Retinal pigment epithelial cell (primary cell): ENCODE measurements at places on chromosomes 12 and 14.

DNA sequence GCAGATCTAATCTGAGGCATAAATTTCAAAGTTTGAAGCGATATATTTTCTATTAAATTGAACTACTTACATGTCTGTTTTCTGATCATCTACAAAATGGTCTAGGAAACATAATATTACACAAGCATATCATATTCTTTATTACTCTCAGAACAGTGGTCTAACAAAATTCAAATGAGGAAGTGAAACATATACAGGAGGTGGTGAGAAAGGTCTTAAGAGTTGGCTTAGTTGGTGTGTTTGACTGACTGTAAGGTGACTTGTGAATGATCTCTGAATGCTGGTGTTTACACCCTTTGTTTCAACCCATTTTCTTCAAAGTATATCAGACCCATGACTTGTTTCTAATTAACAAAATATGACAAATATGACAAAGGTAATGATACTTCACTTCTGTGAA, 1156.8 kb downstream of the SLC16A7 start:
- no peak for DNase-seq

- DNase-seq = no peak
Measured at GRCh38 chr14:28570391-28570790, 196.2 kb upstream of the FOXG1 start.

DNA sequence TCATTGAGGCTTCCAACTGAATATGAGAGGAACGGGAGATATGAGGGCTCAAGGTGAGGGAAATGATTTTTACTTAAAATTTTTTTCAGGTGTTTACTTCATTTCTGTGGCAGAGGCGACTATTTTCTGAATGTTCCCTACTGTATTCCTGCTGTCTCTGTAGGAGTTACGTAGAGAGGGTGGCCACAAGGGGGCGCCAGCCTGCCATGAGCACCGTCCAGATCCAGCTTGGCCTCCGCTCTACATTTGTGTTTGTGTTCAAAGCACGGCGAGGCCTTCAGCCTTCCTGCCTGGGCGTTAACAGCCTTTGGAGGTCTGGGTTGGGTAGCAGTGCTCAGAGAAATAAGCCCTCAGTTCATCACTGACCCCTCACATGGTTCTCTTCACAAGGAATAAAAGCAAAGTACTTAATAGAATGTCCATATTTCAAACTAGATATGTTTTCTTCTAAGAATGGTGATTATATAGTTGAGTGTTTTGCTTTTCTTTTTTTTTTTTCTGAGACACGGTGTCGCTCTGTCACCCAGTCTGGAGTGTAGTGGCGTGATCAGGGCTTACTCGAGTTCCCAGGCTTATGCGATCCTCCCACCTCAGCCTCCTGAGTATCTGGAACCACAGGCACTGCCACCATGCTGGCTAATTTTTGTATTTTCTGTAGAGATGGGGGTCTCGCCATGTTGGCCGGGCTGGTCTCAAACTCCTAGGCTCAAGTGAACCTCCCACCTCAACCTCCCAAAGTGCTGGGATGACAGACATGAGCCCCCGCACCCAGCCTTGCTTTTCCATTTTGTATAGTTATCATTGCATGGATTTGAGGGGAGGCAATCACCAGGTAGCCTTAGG, 22.3 kb downstream of the CKB start:
- DNase-seq = no peak

DNA sequence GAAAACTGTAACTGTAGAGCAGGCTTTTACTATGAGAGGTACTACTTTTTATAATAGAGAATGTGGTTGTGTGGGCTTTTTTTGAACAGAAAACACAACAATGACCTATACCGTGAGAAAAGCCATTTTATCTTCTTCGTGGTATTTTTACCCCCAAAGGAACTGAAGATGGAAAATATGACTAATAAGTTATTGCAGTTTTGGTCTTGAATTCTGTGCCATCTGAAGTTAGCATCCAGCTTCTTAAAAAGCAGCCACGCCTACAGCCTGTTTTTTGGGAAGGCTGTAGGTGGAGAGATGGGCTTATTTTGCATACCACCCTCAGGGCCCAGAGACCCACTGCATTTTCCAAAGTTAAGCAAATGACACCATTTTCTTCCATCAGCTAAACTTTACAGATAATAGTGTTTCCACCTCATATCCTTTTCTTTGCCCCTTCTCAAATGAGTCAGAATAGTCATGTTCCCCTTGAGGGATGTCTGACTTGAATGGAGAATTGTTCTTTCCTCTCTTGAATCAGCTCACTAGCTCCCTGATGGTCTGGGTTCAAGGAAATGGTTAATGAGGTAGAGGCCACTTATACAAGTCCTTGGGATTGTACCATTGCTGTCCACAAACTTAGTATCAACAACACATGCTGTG, 53.0 kb downstream of the TBC1D30 start:
- no peak for DNase-seq

GRCh38 chr14:105223770-105224544, 24.4 kb upstream of the BTBD6 start:
- no peak for DNase-seq

DNA sequence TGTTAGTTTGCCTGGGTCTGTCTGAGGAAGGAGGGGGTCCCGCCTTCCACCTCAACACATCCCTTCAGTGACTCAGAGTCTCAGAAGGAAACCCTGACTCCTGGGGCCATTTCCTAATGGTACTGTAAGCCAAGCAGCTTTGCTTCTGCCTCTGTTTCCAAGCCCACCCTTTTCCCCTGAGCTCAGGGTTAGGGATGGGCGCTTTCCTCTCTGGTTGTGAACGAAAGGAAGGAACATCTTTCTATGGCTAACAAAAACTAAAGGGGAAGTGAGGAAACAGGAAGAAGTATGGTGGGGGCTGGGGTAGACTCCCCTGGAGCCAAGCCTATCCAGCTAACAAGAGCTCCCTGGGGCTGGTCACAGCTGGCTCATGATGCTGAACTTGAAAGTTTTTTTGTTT, 11.6 kb upstream of the UNC119B start:
- no peak for DNase-seq

GRCh38 chr14:106586098-106586704, 1059.8 kb downstream of the TMEM121 start:
- no peak for DNase-seq

DNA sequence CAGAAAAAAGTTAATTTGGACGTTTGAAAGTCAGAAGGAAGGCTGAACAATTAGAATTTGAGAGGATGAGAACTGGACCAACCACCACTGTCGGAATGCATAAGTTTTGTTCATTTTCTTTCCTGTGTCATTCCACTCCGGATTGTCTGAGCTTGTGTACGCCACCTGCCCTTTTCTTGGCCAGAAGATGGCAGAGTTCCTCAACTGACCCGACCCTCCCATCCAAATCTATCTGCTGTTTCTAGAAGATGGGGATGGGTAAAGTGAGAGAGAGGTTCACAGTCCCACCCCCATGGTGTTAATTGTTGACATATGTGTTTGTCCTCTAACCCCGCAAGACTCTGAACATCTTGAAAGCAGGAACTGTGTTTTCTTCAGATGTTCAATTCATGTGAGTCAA, 388.0 kb downstream of the VRK1 start:
- no peak for DNase-seq

DNA sequence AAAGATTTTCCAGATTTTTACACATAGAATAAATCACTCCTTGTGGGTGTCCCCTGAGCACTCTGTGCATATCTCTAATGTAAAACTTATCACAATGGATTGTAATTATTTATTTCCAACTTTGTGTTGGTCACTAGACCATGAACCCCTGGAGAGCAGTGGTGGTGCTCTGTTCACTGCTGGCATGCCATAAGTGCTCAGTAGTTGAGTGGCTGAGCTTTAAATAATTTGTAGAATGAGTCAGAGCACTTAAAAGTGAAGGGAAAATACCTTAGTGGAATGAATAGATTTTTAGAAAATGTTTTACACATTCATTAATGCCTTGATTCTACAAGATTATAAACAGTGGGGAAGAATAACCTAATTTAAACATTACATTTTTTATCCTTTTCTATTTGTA, 6.3 kb downstream of the MGAT4C start:
- peak; percentile 58 for DNase-seq

GRCh38 chr12:132517740-132518100, 27.8 kb downstream of the FBRSL1 start:
- DNase-seq = no peak

DNA sequence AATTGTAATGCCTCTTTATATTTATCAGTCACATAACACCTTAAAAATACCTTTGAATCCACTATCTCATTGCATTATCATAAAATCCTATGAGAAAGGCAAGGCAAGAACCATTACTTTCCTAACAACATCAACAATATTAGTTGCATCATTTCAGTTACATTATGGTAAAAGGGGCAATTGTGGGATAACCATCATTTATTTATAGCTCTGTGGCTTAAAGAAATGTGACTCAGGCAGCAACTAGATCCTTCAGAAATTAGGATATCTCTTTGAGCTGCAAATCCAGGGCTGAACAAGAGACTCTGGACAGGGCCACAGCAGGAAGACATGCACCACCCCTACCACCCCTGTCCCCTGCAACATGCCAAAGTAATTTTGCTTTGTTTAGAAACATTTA, 36.4 kb downstream of the EPS8 start:
- no peak for DNase-seq

DNA sequence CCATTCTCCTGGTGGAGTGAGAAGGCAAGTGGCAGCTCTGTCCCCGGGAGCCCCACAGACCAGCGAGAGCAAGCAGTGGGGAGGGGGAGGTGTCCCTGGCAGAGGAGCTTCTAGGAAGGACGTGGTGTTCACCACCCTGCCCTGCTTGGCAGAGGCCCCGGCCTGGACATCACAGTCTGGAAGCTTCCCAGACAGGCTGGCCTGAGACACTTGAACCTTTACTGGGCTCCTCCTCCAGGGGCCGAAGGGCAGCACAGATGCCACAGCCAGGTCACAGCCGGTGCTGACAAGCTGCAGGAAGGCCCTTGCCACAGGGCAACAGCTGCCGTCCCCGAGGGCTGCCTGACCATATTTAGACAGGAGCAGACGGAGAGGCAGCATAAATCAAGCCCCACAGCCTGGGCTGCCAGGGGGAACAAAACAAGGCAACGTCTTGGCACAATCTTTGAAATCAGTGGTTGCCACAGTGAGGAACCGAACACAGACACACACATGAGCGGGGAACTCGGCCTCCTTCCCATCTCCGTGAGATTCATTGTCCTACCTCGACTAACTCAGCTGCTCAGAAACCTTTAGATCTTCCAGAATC, 28.5 kb downstream of the PRIMA1 start:
- no peak for DNase-seq

DNA sequence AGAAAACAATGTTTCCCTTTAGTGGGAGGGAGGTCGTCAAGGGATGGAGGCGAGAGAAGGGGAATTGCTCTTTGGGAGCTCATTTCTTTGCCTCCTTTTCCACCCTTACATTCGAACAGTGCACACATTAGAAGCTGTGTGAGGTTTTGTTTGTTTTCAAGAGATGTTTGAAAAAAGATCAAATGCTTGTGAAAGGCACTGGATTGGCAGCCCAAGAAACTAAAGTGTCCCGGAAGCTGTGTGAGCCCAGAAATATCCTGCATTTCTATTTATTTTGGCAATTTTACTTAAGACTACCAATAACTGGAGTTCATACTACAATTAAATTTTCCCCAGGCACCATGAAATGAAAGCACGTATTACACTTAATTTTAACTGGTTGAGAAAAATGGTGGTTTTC, 67.0 kb downstream of the IGF1 start:
- no peak for DNase-seq

- no peak for DNase-seq
Measured at GRCh38 chr14:88818018-88818417, 6.4 kb upstream of the TTC8 start.

DNA sequence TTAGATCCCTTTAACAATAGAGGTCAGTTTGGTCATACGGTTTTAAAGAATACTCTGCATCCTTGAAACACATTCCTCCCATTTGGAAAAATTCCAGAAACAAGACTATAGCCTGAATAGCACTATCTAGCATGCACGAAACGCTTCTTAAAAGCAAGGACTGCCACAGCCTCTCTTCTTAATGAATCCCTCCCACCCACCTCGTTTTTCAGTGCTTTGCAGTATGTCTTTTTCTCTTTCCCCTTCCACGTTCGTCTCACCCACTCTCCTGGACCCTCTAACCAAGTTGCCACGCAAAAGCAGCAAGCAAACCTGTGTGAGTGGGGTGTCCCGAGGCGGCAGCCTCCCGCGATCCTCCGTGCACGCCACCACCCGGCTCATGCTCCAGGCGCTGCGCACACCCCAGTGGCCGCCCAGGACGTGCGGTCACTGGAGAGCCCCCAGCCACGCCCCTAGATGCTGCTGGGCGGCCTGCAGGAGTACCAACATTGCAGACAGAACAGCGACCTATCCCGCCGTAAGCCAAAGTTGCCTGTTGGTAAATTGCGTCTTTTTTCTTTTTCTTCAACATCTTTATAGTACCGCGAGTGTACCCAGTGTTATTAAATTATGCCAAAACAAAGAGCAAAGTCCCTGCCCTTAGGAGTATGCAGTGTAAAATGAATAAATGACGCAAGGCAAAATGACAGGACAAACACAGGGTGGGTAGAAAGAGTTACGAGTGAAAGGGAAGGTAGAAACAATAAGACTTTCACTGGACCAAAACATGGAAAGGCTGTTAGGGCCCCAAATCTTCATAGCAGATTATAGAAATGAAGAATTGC, at the start of gene SLC38A4:
Gene SLC38A4 (minus strand): TSS at position 407 of the 824 bp plus-strand sequence. CDS start 32,926 bp downstream, outside the sequence.
- no peak for DNase-seq

- no peak for DNase-seq
Measured at GRCh38 chr12:41528874-41529273, 340.8 kb downstream of the PDZRN4 start.

- no peak for DNase-seq
Measured at GRCh38 chr14:48943913-48944312, 642.3 kb downstream of the RPS29 start.

GRCh38 chr12:6941782-6942181, 1.8 kb upstream of the RNU7-1 start:
- no peak for DNase-seq

GRCh38 chr14:22184157-22184829, 404.7 kb downstream of the DAD1 start:
- no peak for DNase-seq

DNA sequence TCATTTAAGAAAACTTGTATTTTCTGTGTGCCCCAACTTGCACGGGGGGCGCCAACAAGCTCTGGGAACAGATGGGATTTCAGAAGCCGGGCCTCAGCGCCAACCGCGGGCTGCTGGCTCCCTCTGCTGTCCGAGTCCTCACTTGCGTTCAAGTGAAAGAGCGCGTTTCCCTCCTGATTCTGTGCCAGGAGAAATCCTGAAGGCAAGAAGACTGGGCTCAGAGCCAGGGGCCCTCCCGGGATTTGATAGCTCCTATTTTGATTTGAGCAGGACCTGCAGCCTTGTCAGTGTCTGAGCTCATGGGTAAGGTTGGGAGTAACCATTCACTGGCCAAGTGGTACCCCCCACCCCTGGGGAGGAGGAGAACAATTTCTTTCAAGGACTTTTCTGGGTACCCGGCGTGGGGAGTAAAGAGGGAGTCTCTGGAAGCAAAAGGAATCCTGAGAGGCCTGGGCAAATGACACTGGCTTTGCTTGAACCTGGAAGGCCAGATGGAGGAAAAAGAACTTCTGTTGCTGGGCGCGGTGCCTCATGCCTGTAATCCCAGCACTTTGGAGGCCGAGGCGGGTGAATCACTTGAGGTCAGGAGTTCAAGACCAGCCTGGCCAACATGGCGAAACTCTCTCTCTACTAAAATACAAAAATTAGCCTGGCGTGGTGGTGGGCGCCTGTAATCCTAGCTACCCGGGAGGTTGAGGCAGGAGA, 179.0 kb upstream of the RGS6 start:
- DNase-seq = peak; percentile 55

GRCh38 chr12:1104088-1104800, 113.2 kb downstream of the ERC1 start:
- DNase-seq = no peak
